Cerebellar nuclear complex (tissue), 1 donor: ENCODE measurements at places on chromosomes 12 and 14.

DNA sequence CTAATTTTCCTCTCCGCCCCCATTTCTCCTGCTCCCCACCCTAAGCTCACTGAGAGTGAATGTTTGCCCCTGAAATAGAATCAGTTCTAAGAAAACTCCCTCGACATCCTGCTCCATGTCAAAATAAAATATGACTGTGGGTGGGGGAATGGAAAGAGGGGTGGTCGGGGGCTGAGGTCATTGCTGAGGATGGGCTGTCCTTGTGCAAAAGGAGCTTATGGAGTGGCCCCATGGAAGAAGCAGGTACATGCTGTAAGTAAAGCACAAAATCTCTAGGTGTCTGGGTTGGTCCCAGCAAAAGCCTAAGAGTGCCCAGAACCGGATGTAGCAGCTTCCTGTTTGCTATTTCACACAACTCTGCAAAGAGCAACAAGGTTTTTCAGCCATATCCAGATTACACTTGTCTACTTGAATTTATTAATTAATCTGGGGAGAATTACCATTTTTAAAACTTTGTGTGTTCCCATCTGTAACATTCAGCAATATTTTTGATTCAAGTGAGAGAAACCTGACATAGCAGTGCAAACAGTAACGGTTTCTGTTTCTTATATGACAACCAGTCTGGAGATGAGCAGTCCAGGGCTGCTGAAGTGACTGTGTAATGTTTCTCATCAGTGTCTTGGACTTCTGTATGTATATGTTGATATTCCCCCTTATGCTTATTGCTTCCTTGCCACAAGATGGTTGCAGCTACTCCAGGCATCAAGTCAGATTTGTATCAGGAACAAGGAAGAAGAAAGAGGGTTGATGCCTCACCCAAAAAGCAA lies 40.4 kb upstream of the GZMB start:
- no peak for DNase-seq

DNA sequence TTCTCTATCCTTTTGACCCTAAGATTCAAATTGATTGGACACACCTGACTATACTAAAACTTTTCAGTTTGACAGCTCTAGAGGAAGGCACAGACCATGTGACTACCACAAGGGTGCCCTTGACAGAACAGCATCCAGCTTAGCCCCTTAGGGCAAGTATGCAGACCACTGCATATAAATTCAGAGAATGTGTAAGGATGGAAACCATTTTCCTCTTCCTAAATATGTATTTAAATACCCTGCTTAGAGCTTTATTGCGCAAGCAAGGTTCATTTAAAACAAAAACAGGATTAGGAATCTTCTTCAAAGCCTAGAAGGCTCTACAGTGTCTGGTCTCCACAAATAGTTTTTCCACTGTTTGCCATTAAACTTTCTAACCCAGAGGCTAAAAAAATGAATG lies 202.8 kb downstream of the MED13L start:
- no peak for DNase-seq

DNA sequence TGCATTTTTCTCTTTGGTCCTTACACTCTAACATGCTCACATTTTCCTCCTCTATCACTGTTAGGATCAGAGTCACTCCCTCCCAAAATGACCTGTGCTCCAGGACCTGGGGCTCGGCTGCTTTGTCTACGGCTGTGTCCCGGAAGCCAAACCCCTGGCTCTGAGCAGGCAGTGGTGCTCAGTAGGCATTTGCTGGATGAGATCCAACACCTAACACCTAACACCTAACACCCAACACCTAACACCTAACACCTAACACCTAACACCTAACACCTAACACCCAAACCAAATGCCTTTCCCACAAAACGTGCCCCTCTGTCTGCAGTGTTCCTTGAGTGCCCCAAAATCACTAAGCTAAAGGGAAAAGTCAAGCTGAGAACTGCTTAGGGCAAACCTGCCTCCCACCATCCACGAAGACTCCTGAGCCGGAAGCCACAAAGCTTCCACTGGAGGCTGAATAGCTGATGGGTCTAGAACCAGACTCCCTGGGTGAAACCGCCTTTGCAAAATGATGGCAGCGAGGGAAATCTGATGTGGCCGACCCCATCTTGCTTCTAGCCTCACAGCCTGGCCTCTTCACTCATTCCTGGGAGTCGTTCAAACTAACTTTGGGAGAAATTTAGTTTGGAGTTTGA lies 29.2 kb downstream of the HSP90AA1 start:
- no peak for DNase-seq

DNA sequence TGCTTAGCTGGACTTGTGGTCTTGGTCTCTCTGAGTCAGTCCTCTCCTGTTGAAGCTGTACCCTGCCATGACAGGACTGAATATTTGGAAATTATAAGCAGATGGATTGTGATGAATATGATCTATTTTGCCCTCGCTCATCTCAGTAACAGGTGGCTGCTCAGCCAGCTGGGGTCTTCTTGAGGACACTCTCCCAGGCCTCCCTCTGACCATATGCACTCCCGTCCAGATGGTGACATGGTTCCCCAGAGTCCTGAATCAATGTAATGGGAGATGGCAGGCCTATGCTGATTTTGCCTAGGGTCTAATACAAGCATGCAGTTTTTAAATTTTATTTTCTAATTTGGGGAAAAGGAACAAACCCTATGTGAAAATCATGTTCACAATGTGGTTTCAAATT lies 63.1 kb upstream of the TRHDE start:
- no peak for DNase-seq

DNA sequence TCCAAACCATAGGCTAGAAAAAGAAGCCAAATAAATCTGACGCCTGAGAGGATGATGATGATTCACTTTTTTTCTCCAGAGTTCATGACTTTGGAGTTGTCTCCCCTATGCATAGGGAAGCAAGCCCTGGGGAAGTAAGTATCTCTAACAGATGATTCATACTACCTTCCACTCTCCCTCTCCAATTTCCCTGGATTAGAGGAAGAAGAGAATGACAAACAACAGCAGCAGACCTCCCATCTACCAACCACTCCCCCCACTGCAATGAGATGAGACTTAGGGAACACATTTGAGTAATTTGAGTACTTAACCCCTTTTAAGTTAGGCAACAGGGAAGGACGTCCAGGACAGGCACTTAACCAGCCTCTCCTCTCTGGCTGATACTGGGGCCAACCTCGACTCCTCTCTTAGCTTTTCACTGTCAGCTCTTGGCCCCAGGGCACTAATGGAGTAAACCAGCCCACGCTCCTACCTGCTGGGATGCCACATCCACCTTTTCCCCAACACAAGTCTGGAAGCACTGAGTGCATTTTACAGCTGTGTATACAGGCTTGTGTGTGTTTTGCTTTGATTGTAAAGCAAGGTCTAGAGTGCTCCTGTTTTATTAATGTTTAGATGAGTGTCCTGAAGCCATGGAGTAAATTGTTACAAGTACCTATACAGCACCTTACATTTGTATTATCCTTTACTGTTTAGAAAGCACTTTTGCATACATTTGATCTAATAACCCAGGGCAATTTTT lies 180.7 kb downstream of the PHLDA1 start:
- no peak for DNase-seq

DNA sequence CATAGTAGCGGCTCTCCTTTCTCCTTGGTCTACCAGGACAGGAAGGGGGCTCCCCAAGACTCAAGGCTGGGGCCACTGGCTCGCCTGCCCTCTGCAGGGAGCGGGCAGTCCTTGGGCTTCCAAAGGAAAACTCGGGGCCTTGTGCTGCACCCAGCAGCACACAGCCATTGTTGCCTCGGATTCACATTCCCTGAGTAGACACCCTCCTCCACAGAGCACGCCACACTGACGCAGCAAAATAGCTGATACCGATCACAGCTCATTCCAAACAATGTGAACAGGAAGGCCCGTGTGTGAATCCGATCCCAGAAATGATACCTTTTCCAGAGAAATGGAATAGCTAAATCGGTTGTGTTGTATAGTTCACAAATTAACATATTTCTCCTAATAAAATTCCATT lies 65.1 kb upstream of the DYNC1H1 start:
- DNase-seq: no peak

- DNase-seq: no peak
Observed at GRCh38 chr14:71454010-71454409, 478.2 kb upstream of the RGS6 start.
